ENCODE measurements at places on chromosomes 7 and 10.

- no peak for DNase-seq
These were observed 38.6 kb upstream of the MEOX2 start for GRCh38 chr7:15725051-15725450.

DNA sequence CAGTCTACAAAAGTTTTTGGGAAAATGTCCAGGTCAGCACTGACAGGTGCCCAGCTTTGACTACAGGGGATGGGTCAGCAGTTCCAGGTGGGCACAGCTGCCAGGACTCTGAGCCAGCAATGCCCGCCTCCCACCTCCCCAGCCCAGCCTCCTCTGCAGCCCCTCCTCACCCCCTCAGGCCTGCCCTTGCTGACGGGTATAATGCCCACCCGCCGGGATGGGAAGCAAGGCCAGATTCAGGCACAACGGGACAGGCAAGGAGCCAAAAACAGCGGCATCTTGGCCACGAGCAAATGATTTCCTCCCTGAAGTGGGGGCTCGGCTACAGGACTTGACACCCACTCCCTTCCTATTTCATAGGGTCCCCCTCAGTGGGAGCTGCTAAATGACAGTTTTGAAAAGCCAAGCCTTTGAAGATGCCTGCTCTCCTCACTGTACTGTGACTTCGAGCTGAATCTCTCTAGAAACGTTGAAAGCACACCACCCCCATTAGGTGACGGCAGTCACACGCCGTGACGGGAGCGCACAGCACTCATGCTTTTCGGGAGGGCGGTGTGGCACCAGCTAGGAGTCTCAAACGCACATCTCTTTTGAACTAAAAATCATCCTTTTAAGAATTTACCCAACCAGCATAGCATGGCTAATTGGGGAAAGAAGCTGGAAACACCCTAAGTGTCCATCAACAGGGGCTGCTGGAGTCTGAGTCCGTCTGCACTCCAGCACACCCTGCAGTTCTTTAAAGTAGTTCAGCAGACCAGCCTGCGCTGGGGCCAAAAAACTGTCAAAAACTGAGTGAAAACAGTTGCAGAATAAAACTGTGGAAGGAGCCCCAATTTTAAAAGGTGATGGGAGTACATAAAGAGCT, 29.6 kb downstream of the MAD1L1 start:
- no peak for DNase-seq

- DNase-seq, result no peak
These were observed 66.2 kb downstream of the SORCS1 start for GRCh38 chr10:107098326-107098725.

- no peak for DNase-seq
These were observed 3.7 kb downstream of the ZSWIM8 start for GRCh38 chr10:73788864-73789658.

GRCh38 chr7:142901426-142902259, 16.1 kb upstream of the TRPV6 start:
- DNase-seq, result no peak

DNA sequence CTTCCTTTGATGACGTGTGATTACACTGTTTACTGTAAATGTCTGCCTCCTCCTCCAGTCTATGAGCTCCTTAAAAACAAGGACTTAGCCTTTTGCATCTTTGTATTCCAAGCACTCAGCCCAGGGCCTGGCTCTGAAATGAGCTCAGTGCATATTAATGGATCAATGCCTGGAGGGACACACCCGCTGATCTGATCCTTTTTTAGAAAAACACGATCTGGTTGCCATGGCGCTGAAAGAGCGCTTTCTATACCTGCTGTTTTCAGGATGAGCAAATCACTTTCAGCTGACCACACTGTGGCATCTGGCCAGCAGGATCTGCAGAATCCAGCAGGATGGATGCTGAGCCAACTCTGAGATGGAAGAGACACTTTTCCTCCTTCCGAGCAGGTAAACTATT, 37.8 kb upstream of the GARS1 start:
- DNase-seq, result no peak

DNA sequence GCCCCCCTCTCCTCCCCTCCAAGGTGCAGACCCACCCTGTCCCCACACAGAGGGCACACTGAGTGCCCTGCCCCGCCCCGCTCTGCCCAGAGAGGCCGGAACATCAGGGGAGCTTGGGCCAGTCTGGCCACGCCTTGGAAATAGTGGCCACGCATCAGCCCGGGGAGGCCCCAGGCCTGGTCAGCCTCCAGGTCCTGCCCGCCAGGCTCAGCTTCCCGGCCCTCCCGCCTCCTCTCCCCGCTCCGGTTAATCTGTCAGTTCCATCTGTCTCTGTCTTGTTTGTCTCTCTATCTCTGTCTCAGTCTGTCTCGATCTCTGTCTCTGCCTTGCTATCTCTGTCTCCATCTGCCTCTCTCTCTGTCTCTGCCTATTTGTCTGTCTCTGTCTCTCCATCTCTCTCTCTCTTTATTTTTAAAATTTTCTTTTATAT, 28.9 kb upstream of the TNRC18 start:
- no peak for DNase-seq

GRCh38 chr7:68699090-68699711, 899.1 kb upstream of the AUTS2 start:
- no peak for DNase-seq

DNA sequence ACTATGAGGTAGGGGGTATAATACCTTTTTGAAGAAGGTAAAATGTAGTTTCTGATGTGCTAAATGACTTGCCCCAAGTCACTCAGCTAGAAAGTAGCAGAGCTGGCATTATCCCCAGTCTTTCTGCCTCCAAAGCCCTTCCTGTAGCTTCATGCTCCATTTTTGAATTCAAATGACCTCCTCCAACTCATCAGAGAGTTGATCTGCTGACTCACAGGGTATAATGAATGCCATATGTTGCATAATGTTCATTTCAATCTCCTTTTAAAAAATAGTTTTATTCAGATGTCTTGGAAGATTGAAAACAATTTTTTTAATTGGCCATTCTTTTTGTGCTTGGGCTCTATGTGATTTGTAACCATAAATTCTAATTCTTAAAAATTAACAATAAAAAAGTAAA, 272.8 kb upstream of the IMMP2L start:
- DNase-seq, result no peak

DNA sequence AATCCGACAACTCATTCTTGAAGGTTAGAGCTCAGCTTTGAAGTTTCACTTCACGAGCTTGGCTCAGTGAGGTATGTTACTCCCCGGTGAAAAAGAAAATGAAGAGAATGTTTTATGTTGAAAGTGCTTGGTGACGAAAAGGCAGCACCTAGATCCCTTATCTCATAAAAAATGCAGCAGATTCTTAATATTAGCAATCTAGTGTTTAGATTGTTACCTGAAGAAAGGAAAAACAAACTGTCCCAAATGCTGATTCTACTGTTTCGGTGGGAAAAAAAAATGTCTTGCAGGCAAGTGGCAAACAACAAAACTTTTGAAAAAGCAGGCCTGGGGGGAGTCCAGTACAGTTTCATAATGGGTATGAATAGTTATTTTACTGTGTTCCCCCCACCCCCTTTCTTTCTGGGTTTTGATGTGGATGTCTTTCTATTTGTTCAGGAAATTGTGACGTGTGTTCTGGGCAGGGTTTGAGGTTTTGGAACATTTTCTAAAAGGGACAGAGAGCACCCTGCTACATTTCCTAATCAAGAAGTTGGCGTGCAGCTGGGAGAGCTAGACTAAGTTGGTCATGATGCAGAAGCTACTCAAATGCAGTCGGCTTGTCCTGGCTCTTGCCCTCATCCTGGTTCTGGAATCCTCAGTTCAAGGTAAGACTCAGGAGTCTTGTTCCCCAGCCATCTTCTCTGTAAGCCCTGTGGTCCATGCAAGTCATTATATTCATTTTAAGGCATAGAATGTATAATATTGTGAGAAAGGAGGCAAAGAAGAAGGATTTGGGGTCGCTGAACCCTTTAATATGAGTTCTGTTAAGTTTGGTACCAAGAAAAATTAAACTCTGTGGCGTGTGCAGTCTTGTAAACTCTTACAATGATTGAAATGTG, at the start of gene SRGN:
TSS of gene SRGN (plus strand) at position 514 of the 881 bp plus-strand sequence. CDS start at position 569, 55 bp downstream.
- DNase-seq, result no peak

GRCh38 chr7:134234216-134234615, 82.5 kb downstream of the SLC35B4 start:
- DNase-seq, result no peak

DNA sequence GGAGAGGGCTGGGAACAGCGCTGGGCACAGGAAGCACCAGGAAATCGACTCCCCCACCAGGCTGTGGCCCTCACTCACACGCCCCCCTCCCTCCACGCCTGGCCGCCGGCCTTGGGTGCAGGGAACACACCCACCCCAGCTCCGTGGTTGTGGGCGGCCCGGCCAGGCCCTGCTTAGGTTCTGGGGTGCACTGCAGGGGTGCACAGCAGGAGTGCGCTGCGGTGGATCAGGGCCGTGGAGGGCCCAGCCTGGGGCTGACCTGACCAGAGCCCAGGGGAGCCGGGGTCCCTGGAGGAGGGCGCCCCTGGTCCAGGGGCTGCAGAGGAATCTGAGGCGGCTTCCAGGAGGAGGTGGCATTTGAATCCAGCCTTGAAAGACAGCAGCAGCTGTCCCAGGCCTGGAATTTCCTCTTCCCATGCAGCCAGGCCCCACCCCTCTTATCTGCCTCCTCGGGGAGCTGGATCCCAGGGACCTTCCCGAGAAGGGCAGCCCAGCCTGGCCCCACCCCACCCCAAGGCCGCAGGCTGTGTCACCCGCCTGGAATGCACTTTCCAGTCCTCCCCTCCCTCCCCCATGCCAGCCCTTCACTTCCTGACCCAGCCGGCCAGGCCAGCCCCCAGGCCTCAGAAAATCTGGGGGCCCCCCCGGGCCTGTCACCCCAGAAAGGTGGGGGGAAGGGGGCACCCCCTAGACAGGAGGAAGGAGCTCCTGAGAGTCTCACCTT, 18.4 kb upstream of the PDGFA start:
- no peak for DNase-seq

- DNase-seq, result no peak
These were observed 46.5 kb upstream of the TNRC18 start for GRCh38 chr7:5470167-5470532.

DNA sequence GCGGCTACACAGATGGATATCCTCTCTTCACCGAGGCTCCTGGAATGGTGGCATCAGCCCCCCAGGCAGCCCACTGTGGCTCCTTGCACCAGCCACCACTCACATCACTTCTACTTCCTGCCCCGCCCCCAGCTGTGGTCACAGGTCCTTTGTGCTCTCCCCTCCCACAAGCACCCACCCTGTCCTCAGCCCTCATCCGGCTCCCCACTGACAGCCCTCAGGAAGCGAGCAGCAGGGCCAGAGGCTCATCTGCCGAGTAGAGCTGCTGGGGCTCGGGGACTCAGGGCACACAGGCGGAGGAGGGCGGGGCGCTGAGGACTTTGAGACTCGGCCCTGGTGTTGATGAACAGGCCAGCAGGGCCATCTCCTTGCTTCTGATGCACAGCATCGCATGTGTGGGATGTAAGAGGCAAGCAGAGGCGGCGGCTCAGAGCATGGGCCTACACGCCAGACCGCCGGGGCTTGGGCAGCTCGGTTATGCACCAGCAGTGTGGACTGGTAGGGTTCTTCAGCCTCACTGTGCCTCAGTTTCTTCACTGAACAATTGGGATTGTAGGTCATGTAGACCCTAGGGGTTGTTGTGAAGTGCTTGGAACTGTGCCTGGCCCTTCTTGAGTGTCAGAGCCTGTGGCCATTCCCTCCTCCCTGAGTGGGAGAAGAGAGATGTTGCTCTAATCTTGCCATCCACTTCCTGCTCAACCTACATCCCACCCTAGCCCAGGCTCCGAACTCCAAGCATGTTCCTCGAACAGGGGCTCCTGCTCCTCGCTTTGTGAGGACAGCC, at the start of gene PRF1:
TSS of gene PRF1 (minus strand) at position 77 of the 784 bp plus-strand sequence. CDS start 1,839 bp downstream, outside the sequence.
- peak; percentile 52 for DNase-seq

- DNase-seq, result no peak
These were observed 148.9 kb downstream of the ITGA8 start for GRCh38 chr10:15570738-15571339.

DNA sequence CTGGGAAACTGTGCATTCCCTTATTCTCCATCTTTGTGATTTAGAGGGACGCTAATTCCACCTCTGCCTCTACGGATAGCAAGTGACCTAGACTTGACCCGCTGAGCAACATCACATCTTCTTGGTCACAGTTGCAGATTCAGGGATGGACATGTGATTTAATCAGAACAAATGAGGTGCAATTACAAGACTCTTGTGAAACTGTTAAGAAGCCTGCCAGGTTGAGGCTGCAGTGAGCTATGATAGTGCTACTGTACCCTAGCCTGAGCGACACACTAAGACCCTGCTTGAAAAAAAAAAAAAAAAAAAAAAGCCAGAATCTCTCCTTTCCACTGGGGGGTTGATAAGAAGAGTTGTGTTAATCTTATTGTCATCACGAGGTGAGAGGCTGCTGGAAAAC, 14.4 kb downstream of the MPLKIP start:
- no peak for DNase-seq

GRCh38 chr7:105268511-105269392, 120.0 kb downstream of the SRPK2 start:
- DNase-seq, result no peak

DNA sequence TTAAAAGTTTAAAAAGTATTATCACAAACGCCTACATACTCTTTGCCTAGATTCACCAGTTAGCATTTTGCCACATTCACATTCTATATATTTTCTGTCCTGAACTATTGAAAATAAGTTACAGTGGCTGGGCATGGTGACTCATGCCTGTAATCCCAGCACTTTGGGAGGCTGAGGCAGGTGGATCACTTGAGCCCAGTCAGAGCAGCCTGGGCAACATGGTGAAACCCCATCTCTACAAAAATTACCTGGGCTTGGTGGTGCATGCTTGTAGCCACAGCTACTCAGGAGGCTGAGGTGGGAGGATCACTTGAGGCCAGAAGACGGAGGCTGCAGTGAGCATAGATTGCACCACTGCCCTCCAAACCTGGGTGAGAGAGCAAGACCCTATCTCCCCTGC, 5.3 kb downstream of the ARPC1A start:
- no peak for DNase-seq

Measured in type B pancreatic cell (in vitro differentiated cells).